NCI-H1105 treated with DMSO at 0.1 percent for 48 hours (cell line): ENCODE measurements at places on chromosomes 5 and 9.

DNA sequence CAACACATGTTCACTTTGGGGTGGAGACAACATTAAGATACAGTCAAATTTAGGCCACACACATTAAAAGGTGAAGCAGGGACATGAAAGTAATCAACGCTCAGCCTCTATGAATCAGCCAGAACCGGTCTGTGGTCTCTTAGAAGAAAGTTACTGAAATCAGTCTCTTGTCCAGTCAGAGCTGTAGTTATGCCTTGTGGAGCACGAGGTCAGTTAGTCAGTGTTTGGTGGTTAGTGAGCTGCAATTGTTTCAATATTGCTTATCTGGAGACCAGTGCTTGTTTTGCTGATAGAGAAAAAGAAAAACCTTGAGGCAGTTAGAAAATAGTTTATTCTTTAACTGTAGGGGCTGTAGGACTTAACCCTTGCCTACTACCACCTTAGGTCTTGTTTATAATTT, 157.8 kb upstream of the RASEF start:
- DNase-seq, result no peak

- no peak for DNase-seq
Observed at GRCh38 chr5:36948041-36948440, 71.5 kb downstream of the NIPBL start.

DNA sequence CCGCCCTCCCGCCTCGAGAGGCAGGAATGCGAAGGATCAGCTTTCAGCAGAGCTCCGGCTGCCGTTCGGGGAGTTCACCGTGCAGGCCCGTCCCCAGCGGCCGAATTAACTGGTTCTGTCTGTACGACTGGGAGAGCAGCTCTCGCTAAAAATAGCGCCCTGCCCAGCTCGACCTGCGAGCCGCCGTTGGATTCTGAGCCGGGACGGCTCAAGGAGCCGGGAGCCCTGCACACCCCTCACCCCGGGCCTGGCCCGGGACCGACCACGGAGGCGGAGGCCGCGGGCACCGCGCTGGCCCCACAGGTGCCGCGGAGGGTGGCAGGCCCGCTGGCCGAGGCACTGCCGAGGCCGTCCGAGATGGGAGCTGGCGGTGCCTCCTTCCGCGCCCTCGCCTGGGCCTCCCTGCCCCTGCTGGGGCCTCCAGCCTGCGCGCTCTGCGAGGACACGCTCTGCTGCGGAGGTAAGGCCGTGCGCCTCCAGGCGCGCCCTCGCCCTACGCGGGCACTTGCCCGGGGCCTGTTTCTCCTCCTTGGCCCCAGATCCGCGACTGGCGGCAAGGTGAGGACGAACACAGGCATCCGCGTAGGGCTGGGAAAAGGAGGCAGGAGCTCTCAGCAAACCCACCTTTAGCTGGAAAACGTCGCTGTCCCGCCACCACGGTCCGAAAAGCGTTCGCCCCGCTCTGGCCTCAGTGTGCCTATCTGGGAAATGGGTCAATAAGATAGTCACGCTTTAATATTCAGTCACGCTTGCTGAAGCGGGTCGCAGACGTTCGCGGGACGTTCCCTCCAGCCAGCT, 53.1 kb upstream of the DAB2IP start:
- no peak for DNase-seq

DNA sequence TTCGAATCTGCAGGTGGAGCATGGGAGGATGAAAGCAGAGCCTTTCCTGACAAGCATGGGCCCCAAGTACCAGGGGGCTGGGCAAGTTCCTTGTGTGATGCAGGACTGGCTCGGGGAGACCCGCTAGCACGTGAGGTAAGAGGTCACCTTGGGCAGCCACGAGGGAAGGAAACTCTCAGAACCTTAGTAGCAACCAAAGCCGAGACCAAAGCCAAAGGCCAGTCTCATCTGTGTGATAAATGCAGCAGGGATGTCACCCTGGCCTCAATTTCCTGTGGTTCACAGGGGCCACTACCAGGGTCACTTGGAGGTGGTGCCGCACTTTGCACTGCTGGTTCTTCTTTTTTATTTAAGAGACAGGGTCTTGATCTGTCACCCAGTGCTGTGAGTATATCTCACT, 39.5 kb downstream of the PRRT1B start:
- no peak for DNase-seq

- no peak for DNase-seq
Observed at GRCh38 chr5:109656829-109657228, 32.9 kb upstream of the MAN2A1 start.

- no peak for DNase-seq
Observed at GRCh38 chr5:143436871-143437270, 33.4 kb upstream of the NR3C1 start.

- no peak for DNase-seq
Observed at GRCh38 chr9:77019926-77020412, 514 bp downstream of the FOXB2 start.

DNA sequence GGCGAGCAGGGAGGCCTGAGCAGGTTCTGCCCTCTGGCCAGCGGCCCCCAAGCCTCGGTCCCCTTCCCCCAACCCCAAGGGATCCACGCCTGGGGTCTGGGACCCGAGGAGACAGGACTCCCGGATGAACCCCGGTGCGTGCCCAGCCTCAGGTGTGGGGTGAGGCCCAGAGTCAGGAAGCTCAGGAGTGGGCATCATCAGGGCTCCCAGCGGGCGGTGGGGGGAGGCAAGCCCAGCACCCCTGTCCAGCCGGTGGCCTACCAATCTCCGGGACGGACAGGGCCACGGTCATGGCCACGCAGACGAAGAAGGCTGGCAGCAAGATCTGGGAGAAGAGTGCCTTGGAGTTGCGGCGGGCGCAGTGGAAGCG, 14.5 kb downstream of the ABCA2 start:
- DNase-seq, result no peak

DNA sequence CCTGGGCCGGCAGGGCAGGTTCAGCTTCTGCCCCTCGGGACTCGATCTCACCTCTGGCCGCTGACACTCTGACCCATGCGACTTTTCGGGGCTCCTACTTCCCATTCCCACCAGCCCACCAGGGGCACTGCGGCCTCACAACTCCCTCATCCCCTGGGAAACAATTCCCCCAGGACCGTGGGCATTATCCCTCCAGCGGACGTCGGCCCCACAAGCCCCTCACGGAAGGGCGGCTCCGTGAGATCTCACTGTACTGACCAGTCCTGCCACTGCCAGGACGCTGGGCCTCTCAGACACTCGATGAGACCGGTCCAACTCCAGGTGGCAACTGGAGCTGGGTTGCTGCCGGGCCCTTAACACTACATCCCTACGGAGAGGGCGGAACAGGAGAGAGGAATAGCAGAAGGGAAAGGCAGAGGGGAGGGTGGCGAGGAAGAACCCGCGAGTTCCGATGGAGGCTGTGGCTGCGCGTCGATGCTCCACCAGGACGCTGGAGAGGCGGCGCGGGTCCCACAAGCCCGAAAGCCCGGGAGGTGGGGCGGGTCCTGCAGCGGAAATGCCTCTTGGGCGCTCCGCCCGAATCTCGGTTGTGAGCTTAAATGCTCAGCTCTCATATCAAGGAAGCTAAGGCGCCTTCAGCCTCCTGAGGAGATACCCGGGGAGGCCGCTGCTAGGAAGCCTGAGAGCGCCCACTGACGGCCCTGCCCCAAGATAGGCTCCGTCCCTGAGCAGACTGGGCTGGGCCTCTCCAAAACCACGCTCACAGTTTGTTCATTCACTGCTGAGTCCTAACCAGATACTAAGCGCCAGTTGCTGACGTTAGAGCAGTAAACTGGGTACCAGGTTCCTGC, 36.3 kb downstream of the VCP start:
- DNase-seq, result no peak

DNA sequence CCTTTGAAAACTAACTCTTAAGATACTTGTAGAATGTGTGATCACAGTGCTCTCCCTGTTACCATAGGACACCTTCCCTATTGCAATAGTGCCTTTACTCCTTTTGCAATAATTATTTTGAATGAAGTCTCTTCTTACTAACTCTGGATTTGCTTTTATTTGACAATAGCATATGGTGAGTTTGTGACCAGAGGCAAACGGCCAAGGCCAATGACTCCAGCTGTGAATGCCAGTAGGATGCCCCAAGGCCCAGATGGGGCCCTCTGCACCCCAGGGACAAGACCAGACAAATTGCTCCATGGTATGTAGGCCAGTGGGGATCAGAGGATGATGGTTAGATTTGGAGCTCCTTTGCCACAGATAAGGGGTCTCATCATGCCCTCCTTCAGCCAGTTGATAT, 116.9 kb downstream of the NPR3 start:
- DNase-seq, result no peak

DNA sequence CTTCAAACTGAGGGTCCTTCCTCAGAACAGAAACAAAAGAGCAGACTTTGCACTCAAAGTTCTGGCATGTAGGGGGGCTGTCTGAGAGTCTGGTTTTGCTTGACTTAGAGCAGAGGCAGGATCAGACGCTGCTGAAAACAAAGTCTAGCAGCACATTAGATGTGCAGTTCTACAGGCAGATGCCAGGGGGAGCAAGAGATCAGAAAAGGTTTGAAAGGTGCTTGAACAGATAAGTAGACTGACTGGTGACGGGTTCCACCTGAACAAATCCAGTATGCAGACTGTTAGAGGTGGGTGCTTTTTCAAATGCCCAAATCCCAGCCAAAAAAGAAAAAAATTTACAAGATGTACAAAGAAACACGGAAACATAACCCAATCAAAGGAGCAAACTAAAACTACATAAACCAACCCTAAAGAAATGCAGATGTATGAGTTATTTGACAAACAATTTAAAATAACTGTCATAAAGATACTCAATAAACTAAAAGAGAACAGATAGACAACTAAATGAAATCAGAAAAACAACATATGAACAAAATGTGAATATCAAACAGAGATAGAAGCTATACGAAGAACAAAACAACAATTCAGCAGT, 194.7 kb upstream of the FREM1 start:
- peak; percentile 67 for DNase-seq

GRCh38 chr5:145068721-145069120, 766.4 kb downstream of the PRELID2 start:
- no peak for DNase-seq

- no peak for DNase-seq
Observed at GRCh38 chr9:36967997-36968396, 66.1 kb downstream of the PAX5 start.

DNA sequence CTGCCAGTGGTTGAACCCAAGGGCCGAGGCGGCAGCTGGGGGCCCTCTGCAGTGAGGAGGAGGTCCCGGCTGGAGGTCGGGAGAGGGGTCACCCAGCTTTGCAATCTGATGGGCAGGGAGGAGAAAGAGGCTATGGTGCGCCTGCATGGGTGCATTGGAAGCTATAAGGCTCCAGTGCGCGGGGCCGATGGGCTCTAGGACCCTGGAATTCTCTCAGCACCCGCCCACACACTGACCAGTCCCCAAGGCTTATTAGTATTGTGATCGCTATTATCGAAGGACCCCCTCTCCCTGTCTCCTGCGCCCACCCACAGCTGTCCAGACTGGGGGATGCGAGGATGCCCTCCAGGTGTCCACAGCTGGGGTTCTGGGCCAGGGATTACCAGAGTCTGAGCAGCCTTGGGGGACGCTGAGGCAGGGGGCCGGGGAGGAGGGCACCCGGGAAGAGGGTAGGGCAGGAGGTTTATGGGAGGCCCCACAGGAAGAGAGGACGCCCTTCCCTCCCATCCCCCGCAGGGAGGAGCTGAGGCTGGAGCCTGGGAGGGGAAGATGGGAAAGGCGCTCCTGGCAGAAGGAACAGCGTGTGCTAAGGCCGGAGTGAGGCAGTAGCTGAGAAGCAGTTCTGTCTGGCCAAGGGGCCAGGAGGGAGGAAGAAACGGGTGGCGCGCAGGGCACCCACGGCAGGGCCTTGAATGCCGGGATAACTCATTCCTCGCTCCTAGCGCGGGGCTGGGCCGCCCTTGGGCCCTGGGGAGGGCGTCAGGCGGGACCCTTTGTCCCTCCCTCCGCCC, 24.2 kb downstream of the C9orf50 start:
- no peak for DNase-seq

DNA sequence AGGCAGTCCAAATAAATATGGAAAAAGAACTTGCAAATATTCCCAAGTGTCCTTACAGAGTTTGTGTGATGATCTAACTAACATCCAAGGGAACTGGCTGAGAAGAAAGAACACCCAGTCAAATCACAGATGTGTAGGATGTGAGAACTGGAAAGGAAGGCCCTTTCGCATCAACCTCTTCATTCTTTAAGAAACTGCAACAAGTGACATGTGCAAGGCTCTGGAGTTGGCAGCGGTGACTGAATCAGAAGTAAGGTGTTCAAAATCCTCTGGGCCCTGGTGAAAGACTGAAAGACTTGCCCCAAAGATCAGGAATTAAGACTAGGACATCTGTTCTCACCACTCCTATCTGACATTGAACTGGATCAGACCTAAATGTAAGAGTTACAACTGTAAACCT, 88.7 kb downstream of the RAPGEF1 start:
- DNase-seq, result no peak

DNA sequence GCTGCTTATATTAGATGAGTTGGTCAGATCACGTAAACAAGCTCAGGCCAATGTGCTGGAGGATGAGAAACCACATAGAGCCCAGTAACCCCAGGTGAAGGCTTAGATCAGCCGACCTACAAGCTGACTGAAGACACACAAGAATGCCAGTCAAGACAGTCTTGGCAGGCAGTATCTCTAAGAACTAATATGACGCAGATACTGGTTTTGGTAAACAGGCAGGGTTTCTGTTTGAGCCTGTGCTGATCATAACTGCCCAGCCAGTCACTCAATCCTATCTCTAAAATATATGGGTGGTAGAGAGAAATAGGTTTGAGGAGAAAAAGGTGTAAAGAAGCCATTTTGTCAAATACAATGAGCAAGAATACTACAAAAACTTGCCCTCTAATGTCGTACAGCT, 7.8 kb upstream of the RIGI start:
- DNase-seq, result no peak

DNA sequence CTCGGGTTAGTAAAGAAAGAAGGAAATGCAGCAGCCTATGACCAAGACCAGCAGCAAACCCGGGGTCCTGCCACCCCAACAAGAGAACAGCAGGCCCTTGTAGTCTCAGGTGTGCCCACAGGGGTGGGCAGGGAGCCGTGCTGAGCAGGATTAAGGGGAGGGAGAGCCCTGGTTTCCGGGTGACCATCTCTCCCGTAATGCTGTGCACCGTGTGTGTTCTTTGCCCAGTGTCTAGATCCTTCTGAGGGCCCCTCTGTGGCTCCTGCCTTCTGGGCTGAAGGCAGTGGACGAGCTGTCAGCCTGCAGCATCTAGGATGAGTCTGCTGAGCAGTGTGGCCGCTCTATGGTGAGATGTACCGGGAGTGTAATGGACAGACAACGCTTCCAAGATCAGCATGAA, 12.7 kb upstream of the PLEKHG4B start:
- no peak for DNase-seq

DNA sequence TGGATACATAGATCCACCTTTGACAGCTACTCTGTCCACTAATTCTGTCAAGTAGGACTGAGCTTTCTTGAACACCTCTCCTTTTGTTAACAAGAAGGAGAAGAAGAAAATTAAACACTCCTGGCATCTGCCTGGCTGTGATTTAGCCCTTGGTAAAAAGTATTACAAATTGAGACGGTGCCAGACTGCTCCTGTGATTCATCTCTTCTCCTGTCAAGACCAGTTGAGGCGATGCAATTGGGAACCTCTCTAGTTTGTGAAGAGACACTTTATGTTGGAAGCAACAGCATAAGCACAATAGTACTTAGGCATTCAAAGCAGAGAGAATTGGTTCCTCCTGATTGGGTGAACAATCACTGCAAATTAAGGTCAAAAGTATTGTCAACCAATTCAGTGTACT, 72.7 kb downstream of the GHR start:
- DNase-seq, result no peak

- DNase-seq, result no peak
Observed at GRCh38 chr5:108726446-108727235, 21.1 kb upstream of the FER start.

- no peak for DNase-seq
Observed at GRCh38 chr9:85515021-85515420, 226.7 kb downstream of the AGTPBP1 start.
